ENCODE measurements at places on chromosomes 16 and 17.

DNA sequence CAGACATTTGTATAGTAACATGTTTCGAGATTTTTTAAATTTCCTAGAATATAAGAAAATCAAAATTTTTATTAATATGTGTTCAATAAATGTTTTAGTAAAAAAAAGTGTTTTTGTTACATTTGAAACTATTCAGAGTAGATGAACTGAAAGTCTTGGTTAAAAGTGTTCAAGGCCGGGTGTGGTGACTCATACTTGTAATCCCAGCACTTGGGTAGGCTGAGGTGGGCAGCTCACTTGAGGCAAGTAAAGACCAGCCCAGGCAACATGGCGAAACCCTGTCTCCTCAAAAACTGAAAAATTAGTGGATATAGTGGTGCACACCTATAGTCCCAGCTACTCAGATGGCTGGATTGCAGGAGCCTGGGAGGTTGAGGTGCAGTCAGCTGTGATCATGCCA lies 16.8 kb upstream of the PHKG2 start:
- DNase-seq = no peak

GRCh38 chr16:89022051-89022836 lies 45.2 kb upstream of the CBFA2T3 start:
- DNase-seq = no peak

- DNase-seq = no peak
Measured at GRCh38 chr16:17149904-17150483, 320.8 kb downstream of the XYLT1 start.

DNA sequence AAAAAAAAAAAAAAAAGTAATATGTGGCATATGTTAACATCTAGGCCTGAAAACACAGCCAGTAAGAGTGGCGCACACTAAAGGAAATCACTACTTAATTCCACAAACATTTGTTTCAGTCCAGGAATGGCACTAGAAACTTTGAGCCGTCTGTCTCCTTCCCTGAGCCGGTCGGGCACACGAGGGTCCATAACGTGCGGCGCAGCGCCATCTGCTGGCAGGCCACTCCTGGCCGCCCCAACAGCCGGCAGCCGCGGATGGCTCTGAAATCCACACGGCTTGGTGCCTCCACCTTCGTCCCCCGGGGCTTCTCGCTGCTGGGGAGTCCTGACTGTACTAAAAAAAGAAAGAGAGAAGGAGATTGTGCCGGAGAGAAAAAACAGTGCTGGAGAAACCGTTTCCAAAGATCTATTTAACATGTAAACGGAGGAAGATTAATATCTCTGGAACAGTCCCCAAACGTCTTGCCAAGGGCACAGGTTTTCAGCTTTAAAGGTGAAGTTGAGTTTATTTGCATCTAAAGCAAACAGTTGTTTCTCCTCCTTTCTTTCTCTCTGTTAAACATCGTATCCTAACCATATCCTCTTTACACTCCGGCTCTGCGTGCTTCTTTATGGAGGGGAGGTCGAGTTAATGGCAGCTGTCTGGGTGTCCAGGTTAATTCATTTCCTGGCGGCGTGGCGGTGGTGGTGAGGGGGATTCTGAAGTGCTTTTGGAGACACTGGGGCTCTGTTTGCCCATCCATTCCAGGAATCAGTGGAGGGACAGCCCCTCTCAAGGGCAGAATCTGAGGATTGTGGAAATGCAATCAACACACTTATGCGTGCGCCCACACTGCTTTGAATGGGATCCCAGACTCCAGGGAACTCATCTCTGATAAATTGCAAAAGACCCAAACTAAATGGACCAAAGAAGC lies 611.3 kb upstream of the SALL1 start:
- DNase-seq = peak; percentile 18

DNA sequence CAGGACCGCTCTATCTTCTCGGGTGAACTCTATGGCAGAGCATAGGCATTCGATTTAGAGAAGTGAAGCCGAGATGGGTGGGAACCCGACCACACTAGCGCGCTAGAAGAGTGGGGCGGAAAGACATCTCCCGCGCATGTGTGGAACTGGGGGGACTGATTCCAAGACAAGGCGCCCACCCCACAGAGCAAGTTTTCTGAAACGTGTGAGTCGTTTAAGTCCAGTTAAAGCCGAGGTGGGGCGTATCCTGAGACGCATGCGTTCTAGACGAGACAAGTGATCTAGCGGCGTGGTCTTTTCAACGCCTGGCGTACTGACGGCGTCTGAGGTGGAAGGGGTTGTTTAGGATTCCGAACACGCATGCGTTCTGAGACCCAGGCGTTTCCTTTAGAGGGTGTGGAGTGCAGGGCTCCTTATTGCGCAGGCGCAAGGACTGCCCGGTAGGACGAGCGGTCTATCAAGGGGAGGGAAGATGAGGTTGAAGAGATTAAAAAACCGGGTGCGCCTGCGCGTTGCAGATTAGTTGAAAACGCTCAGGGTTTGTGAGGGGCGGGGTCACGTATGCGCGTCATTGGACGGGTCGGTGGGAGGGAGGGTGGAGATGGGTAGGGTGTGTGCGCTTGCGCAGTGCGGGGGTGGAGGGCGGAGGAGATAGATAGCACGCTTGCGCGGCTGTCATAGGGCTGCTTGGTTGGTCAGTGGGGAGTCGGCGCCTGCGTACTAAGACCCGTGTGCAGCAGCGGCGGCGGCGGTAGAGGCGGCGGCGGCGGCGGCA lies at the start of gene EIF5A:
TSS of gene EIF5A (plus strand) at position 718 of the 775 bp plus-strand sequence. CDS start 2,008 bp downstream, outside the sequence.
- DNase-seq = peak; percentile 98

GRCh38 chr16:19102187-19102872 lies 11.4 kb upstream of the ITPRIPL2 start:
- no peak for DNase-seq

DNA sequence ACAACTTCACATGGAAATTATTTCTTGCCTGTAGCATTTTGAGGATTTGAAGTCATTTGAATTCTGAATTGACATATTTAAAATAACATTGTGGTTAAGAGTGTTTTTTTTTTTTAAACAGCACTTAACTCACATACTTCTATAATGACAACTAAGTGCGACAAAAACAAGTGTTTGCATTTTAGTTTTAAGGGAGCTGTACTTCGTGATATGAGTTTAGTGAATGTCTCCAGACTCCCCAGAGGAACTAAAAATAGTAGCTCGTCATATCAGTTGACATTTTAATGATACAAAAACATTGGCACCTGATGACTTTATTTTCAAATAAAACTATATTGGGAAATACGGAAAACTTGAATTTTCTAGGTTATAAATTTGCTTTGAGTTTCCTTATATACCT lies 389.6 kb upstream of the MON1B start:
- DNase-seq = no peak

GRCh38 chr16:68548947-68549346 lies 9.9 kb downstream of the ZFP90 start:
- DNase-seq = no peak

DNA sequence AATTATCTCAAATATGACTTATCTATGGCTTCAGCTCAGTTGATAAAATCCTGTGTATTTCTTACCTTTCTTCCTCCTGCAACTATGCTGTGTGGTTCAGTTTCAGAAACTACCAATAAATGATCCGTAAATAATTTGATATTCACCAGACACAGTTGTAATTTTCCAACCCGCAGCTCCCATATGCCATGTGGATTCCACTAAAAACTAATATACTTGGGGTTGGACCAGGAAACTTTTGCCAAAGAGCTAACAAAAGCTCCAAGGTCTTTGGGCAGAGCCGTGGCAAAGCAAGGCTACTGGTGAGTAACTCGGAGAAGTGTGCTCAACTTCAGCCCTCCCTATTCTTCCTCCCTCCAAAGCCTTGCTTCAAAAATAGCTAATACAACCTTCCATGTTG lies 2.3 kb upstream of the CHST6 start:
- no peak for DNase-seq

DNA sequence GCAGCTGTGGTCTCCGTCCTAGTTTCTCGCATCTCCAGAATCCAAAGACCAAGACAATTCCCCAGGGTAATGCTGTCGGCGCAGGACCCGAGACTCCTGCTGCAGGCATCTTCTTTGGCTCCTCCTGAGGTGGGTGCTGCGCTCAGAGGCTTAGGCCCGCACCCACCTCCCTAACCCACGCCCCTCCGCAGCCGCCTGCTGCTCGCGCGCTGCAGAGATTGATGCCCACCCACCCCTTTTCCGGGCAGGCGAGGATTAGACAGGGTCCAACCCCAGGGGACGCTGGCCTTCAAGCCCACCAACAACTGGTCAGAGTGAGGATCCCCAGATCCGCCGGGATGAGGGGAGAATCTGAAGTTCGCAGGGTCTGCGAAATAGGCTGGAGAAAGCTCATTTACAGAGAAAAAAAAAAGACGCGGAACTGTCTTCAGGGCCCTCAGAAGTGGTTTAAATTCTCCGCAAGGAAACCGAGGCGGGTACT lies 27.9 kb downstream of the SLFN11 start:
- DNase-seq = no peak

DNA sequence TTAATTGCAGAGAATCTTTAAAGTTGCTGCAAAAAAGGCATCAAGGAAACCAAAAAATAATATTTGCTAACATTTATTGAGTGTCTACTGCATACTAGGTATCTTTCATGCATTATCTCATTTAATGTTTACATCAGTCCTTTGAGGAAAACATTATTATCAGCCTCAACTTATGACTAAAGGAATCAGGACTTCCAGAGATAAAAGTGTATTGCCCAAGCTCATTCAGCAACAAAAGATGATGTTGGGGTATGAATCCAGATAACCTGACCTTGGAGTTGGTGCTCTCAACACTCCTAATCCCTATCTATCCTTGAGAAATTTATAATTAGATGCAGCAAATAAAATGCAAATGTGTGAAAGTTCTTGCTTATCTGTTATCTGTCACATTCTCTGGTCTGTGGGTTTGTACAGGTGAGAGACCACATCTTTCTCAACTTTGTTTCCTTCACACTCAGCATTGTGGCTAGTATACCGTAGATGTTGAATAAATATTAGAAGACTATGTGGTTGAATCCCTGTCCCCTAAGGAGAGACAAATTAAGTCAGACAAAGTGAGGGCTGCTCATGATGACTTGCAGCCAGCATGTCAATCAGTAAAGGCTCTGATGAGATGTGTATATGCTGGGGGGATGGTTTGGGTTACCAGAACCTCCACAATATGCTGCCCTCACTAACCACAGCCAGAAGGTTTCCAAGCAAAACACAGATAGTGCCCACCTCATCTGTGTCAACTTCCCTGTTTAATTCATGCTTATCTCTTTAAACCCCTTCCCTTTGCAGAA lies 82.6 kb downstream of the NOG start:
- DNase-seq = no peak

DNA sequence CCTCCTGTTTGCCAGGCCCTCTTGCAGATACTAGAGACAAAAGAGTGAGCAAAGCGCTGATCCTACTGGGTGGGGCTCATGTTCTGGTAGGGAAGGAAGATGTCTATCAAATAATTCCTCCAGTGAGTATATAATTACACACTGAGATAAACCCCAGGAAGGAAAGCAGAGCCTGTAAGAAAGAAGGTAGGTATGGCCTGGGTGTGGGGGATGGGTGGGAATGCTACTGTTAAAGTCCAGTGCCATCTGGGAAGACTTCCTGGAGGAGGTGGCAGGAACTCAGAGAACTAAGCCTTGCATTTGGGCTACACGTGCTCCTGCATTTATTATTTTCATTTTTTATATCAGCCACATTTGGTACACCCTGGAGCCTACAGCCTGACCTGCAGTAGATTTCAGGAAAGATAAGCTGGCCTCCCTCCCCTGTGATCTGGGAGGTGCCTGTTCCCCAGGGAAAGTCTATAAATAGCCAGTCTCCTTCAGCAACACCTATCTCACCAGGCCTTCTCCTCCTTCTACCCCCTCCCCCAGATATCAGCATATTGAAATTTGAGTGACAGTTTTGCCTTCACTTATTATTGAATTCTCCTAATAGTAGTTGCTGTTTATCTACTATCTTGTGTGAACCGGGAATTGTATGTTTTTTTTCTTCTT lies 11.5 kb downstream of the ATP2C2 start:
- no peak for DNase-seq

DNA sequence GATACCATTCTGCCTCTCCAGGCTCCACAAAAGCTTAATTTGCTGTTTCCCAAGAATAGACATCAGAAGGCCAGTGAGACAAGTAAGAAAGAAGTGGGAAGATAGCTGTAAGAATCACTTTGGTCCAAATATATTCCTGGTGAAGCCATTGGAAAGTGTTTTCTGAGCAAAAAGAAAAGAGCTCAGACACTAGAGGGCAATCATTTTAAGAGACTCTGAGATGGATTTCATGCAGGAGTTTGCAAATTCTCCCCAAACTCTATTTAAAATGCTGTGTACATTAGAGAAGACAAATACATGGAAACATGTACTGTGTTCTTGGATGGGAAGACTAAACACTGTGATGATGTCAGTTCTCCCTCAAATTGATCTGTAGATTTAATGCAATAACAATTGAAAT lies 8.0 kb upstream of the SLC6A2 start:
- no peak for DNase-seq

DNA sequence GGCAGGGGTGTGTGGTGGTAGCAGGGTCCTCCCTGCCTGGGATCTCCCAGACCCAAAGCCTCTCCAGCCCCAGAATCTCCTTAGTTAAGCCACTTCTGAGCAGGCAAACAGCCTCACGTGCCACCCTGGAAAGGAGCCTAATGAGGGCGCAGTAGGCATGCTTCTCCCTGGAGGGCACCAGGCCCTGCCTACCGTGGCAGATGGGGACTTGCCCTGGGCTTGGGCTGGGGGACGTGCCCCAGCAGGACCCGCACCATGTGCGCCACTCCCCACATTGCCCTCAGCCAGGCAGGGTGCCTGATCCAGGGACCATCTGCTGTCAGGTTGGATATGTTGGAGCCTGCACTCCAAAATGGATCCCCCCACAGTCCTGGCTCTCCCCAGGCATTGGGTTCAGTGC lies 14.2 kb downstream of the FAM83G start:
- no peak for DNase-seq

- peak; percentile 5 for DNase-seq
Measured at GRCh38 chr16:49497466-49497865, 123.9 kb downstream of the C16orf78 start.

Measured in activated B cell treated with CpG ODN at 0.5 μM for 24 hours (primary cell).